ENCODE measurements at places on chromosomes 13 and 19. TPM values are rescaled to one million over a fixed set of nuclear protein-coding genes. Genes with fewer than 3 reads are reported as not detected.

RNF113B gene
- total RNA-seq = not detected

ZNF260 gene
- 46.4 TPM for total RNA-seq

BICRA gene
- total RNA-seq = 28.9 TPM

LPAR6 gene
- 23.8 TPM for total RNA-seq

KLK1 gene
- total RNA-seq = 0.44 TPM

NLRP11 gene
- total RNA-seq = not detected

LRRC25 gene
- not detected for total RNA-seq

DPRX gene
- total RNA-seq = not detected

PSG3 gene
- total RNA-seq = not detected

WDR87 gene
- not detected for total RNA-seq

PRR20B gene
- total RNA-seq = not detected

ZSCAN1 gene
- 7.6 TPM for total RNA-seq

SSC5D gene
- 1.5 TPM for total RNA-seq

ZNF738 gene
- total RNA-seq = 71.1 TPM

GRCh38 chr19:49570138-49570856 lies 10.1 kb downstream of the NOSIP start:
- H3K4me1 ChIP-seq = peaks cover 14% of the 10 kb centered on the region
- no peaks in the 10 kb centered on the region for H3K36me3 ChIP-seq

- peaks cover 13% of the 10 kb centered on the region for H3K27me3 ChIP-seq
- no peaks in the 10 kb centered on the region for H3K4me1 ChIP-seq
- H3K36me3 ChIP-seq = no peaks in the 10 kb centered on the region
Observed at GRCh38 chr19:5894704-5895349, 8.8 kb downstream of the NDUFA11 start.

- no peak overlapping the region for H3K27ac ChIP-seq
- no peaks in the 10 kb centered on the region for H3K36me3 ChIP-seq
Observed at GRCh38 chr13:46620471-46620870, 67.5 kb downstream of the LRCH1 start.

GRCh38 chr13:35720290-35720689 lies 243.8 kb upstream of the MAB21L1 start:
- peaks cover 18% of the 10 kb centered on the region for H3K4me1 ChIP-seq
- H3K27me3 ChIP-seq = peaks cover 9% of the 10 kb centered on the region
- DNase-seq = no peak
- no peak overlapping the region for H3K27ac ChIP-seq

- peaks cover 5% of the 10 kb centered on the region for H3K27me3 ChIP-seq
- H3K4me3 ChIP-seq = no peak overlapping the region
- H3K36me3 ChIP-seq = no peaks in the 10 kb centered on the region
- H3K4me1 ChIP-seq = no peaks in the 10 kb centered on the region
- DNase-seq = no peak
- H3K27ac ChIP-seq = no peak overlapping the region
Observed at GRCh38 chr19:33700408-33701013, 78.8 kb downstream of the CHST8 start.

GRCh38 chr13:102261809-102262208 lies 140.0 kb downstream of the FGF14 start:
- no peaks in the 10 kb centered on the region for H3K27me3 ChIP-seq
- no peak for DNase-seq
- peaks cover 3% of the 10 kb centered on the region for H3K4me1 ChIP-seq
- no peaks in the 10 kb centered on the region for H3K36me3 ChIP-seq

GRCh38 chr13:102020611-102021216 lies 381.1 kb downstream of the FGF14 start:
- DNase-seq = no peak
- H3K4me3 ChIP-seq = no peak overlapping the region
- H3K36me3 ChIP-seq = peaks cover 13% of the 10 kb centered on the region
- H3K4me1 ChIP-seq = no peaks in the 10 kb centered on the region
- H3K27ac ChIP-seq = no peak overlapping the region

GRCh38 chr13:102687520-102687919 lies 7.3 kb downstream of the METTL21C start:
- peaks cover 9% of the 10 kb centered on the region for H3K4me1 ChIP-seq
- no peak for DNase-seq
- no peaks in the 10 kb centered on the region for H3K36me3 ChIP-seq
- H3K27ac ChIP-seq = no peak overlapping the region
- H3K27me3 ChIP-seq = peaks cover 5% of the 10 kb centered on the region

DNA sequence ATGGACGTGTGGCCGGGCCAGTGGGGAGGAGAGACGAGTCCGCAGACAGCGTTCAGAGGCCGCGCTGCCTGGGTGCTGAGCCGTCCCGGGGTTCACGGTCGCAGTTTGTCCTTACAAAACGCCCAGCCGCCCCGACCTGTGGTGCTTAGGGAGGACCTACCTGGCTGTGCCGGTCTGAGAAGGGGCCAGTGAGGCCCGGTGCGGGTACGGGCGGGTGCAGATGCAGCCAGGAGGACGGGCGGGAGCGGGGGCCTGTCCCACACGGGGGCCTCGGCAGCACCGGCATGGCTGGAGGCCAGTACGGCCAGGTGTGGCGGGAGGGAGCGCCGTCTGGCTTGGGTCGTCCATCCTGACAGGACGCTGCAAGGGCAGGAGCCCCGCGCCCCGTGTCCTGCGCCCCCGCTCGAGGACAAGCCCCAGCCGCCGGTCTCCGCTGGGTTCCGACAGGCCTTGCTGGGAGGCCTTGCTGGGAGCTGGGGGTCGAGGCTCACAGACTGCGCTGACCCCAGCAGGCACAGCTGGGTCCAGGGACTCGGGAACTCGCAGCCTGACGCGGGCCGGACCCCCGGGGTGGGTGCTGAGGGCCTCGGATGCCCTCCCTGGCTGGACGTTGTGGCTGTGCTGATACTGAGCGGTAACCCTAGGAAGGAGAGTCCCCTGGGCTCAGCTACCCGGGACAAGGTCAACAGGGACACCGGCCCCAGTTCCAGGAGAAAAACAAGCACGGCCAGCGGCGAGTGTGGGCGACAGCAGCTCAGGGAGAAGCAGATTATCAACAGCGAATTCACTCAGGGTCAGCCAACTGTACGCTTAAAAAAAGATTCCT lies 5.3 kb upstream of the PROZ start:
- DNase-seq = peak; percentile 36
- H3K4me1 ChIP-seq = peaks cover 24% of the 10 kb centered on the region
- H3K36me3 ChIP-seq = no peaks in the 10 kb centered on the region
- peaks cover 39% of the 10 kb centered on the region for H3K27me3 ChIP-seq

DNA sequence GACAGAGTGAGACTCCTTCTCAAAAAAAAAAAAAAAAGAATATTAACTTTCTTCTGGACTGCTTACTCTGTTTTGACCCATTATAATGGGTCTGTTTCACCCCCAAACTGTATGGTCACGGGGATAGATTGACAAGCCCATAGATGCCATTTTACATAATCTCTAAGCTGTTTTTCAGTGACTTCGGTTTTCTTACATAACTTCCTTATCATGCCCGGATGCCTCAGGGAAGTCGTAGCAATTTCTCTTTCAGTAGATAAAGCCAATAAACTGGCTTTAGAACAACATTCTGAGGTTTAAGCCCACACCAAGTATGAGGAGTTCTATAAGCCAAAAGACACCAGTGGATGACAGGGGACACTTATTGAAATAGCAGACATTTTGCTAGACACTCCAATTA lies 5.9 kb upstream of the ZNF254 start:
- H3K27me3 ChIP-seq = no peaks in the 10 kb centered on the region
- DNase-seq = no peak
- no peak overlapping the region for H3K4me3 ChIP-seq

GRCh38 chr19:40750058-40750873 lies at the start of gene ACTMAP:
Gene ACTMAP, minus strand, starts transcription at chr19:40750477. Its CDS starts 674 bp downstream, at chr19:40749803.
- peaks cover 37% of the 10 kb centered on the region for H3K4me1 ChIP-seq
- H3K4me3 ChIP-seq = peak within 1 kb of the TSS; percentile 90
- H3K27ac ChIP-seq = peak within 1 kb of the TSS; percentile 97
- peaks cover 4% of the 10 kb centered on the region for H3K27me3 ChIP-seq
- DNase-seq = peak; percentile 98

DNA sequence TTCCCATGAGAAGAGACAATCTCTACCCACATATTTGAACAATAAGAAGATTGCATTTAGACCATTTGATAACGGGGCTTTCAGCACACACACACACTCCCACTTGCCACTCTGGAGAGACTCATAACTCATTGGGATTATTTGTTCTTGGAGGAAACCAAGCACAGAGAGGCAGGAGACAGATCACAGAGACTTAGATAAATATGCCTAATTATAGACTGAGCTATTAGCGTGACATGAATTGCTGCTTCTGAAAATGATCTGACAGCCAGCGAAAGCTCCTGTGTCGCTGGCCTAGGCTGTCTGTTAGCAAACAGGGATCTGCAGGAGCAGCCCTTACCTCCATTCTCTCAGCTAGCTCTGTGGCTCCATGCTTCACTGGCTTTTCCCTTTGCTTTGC lies 111.4 kb downstream of the CCNA1 start:
- H3K27me3 ChIP-seq = no peaks in the 10 kb centered on the region
- no peaks in the 10 kb centered on the region for H3K36me3 ChIP-seq
- H3K27ac ChIP-seq = no peak overlapping the region
- no peaks in the 10 kb centered on the region for H3K4me1 ChIP-seq

- no peak overlapping the region for H3K4me3 ChIP-seq
- H3K4me1 ChIP-seq = no peaks in the 10 kb centered on the region
- H3K27me3 ChIP-seq = no peaks in the 10 kb centered on the region
- H3K36me3 ChIP-seq = peaks cover 3% of the 10 kb centered on the region
- no peak overlapping the region for H3K27ac ChIP-seq
Observed at GRCh38 chr13:84902243-84902642, 897.0 kb downstream of the SLITRK6 start.

DNA sequence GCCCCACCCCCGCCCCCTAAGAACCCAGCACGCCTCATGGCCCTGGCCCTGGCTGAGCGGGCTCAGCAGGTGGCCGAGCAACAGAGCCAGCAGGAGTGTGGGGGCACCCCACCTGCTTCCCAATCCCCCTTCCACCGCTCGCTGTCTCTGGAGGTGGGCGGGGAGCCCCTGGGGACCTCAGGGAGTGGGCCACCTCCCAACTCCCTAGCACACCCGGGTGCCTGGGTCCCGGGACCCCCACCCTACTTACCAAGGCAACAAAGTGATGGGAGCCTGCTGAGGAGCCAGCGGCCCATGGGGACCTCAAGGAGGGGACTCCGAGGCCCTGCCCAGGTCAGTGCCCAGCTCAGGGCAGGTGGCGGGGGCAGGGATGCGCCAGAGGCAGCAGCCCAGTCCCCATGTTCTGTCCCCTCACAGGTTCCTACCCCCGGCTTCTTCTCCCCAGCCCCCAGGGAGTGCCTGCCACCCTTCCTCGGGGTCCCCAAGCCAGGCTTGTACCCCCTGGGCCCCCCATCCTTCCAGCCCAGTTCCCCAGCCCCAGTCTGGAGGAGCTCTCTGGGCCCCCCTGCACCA lies 11.9 kb downstream of the ARHGAP33 start:
- no peak overlapping the region for H3K27ac ChIP-seq
- no peaks in the 10 kb centered on the region for H3K27me3 ChIP-seq
- peaks cover 3% of the 10 kb centered on the region for H3K36me3 ChIP-seq
- no peak for DNase-seq
- no peak overlapping the region for H3K4me3 ChIP-seq
- peaks cover 7% of the 10 kb centered on the region for H3K4me1 ChIP-seq

- no peaks in the 10 kb centered on the region for H3K36me3 ChIP-seq
- no peak overlapping the region for H3K4me3 ChIP-seq
- H3K4me1 ChIP-seq = peaks cover 15% of the 10 kb centered on the region
- H3K27me3 ChIP-seq = no peaks in the 10 kb centered on the region
- no peak for DNase-seq
Observed at GRCh38 chr13:40172149-40172591, 494.3 kb downstream of the FOXO1 start.

DNA sequence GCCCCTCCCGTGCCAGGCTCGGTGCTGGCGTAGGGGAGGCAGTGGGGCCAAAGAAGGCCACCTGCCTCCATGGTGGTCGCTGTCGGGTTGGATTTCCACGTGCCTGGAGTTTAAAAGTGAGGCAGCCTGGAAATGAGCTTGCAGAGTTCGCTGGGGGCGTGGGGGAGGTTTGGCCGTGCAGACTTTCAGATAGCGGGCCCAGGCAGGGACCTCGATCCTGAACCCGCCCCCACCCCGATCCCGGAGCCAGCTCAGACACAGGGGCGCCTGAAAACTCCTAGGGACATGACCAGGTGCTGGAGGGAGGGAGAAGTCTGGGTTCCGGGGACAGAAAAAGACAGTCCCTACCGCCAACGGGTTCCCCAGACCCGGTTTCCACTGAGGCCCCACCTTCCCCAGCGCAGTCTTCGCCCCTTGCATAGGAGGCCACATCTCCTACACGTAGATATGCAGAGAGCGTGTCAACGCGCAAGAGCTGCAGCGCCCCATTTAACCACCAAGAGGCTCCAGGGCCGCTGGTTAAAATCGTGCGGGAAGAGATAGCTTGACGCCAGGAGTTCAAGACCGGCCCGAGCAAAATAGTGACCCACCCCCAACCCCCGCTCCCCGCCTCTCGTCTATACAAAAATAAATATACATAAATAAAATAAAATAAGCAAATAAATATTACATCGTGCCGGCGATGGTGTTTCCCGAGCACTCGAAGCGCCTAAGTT lies 8.5 kb downstream of the CCDC8 start:
- H3K27ac ChIP-seq = no peak overlapping the region
- peak overlapping the region; percentile 75 for H3K4me3 ChIP-seq
- no peaks in the 10 kb centered on the region for H3K36me3 ChIP-seq
- DNase-seq = no peak

DNA sequence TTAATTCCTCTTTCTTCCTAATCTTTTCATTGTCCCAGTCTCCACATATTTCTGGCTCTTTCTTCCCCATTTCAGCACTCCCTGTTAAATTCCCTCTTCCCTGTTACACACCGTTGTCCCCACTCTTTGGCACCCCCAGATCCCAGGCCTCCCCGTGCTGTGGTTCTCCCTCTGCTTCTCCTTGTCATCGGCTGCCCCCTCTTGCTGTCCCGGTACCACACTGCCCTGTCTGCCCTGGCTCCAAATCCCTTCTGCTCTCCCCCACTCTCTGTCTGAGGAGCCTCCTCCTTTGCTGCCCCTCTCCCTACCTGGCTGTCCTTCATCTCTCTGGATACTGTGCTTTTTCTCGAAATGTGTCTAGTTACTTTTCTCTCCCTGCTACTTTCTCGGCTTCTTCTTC lies 983 bp downstream of the ZNF415 start:
- H3K27ac ChIP-seq = peak overlapping the region; percentile 46
- peaks cover 30% of the 10 kb centered on the region for H3K4me1 ChIP-seq
- peak overlapping the region; percentile 93 for H3K4me3 ChIP-seq
- DNase-seq = no peak
- peaks cover 4% of the 10 kb centered on the region for H3K27me3 ChIP-seq

GRCh38 chr19:366951-367350 lies 22.4 kb upstream of the MIER2 start:
- no peak for DNase-seq
- no peaks in the 10 kb centered on the region for H3K36me3 ChIP-seq
- no peak overlapping the region for H3K4me3 ChIP-seq
- peaks cover 20% of the 10 kb centered on the region for H3K27me3 ChIP-seq

DNA sequence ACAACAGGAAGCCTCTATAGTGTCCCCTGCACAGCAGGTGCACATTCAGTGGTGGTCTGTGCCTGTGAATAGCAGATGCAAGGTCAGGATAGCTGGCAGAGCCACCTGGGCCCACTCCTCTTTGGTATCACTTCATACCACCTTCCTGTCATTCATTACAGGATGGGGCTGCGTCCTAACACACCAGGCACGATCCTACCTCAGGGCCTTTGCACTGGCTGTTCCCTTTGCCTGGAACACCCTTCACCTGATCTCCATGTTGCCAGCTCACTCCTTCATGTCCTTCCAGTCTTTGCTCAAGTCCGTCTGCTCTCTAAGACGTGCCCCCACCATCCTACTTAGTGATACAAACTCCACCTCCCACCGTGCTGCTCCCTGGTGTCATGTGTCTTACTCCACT lies 4.6 kb upstream of the LPAR2 start:
- H3K4me3 ChIP-seq = peak overlapping the region; percentile 24
- peaks cover 5% of the 10 kb centered on the region for H3K4me1 ChIP-seq
- H3K27ac ChIP-seq = no peak overlapping the region
